ENCODE measurements at places on chromosomes 12 and 14.

DNA sequence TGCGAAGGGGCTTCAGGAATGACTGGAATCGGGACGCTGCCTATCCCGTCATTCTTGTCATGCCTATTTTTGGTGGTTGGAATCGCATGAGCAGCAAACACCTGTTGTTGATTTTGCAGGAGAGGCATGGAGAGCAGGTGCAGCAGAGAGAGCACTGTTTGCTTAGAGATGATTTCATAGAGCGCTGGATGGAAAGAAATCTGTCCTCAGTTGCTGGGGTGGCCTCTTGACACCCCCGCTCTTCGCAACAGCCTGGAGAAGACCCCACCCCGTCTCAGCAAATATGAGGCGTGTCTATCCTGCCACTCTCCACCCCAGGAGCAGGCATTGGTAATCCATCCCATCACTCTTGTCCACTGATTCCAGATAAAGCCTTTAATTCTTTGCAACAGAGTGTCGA lies 19.3 kb upstream of the NCOR2 start:
- DNase-seq = no peak

- peak; percentile 84 for DNase-seq
These were observed at the start of gene NIN for GRCh38 chr14:50830932-50831725. TSS of gene NIN (minus strand) at chr14:50831162. CDS start at chr14:50822056, 9,106 bp downstream.

DNA sequence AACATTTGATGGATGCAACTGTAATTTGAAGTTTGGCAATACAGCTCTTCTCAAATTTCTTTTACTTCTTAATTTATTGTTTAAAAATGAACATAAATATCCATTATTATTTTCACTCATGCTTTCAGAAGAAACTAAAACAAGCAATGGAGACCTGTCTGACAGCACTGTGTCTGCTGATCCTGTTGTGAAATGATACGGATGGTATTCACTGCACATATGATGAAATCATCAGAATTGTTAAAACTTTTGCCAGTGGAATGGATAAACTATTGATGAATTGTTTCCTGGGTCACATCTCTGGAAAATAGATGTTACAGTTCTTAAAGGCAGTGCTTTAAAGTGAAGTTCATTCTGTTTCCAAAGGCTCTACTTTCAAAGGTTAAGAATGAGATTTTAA lies 59.2 kb downstream of the WASHC4 start:
- no peak for DNase-seq

DNA sequence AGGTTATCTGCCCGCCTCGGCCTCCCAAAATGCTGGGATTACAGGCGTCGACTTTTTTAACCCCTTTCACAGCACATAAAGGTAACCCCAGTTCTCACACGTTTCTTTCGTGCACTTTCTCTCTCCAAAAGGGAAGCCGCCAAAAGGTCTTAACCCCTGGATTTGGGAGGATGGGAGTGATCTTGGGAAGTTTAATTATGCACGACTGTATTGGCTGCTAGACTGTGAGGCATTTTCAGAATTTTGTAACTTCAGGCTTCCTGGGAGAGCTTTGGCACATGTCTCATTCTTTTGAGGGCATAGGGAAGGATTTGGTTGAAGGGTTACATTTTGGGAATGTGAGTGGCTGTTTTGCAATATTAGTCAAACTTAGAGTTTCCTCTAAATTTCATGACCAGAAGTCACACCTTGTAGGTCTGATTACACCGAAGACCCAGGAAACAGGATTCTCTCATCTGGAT lies 1.4 kb upstream of the SMARCC2 start:
- DNase-seq = peak; percentile 14

DNA sequence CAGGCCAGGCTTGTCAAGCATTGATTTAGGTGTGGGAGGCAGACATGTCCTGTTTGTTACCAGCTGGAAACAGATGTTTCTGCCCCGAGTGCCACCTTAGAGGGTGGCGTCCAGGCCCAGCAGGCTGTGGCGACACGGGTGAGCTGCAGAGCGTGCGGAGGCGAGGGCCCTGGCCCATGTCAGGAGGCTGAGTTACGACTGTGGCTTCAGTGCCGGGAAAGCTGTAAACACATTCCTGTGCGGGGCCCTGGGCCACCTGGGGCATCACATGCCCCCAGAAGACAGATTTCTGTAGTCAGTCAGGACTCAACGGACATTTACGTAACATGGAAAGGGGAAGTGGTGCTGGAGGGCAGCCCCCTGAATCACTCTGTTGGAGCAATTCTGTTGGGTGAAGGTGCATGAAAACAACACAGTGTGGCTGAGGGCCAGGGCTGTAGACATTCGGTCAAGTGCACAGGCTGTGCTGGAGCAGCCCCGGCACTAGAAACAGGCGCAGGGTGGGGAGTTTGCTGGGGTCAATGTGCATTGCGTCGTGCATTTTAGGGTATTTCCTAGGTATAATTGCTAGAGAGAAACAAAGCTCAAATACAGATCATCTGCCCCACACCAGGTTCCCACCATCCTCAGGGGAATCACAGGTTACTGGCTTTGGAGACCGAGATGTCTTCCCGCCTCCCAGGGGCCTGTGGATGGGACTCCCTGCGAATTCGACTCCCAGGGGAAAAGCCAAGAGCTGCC lies 291.8 kb downstream of the TMEM121 start:
- no peak for DNase-seq

- no peak for DNase-seq
These were observed 8.7 kb upstream of the FGD4 start for GRCh38 chr12:32390572-32391219.

DNA sequence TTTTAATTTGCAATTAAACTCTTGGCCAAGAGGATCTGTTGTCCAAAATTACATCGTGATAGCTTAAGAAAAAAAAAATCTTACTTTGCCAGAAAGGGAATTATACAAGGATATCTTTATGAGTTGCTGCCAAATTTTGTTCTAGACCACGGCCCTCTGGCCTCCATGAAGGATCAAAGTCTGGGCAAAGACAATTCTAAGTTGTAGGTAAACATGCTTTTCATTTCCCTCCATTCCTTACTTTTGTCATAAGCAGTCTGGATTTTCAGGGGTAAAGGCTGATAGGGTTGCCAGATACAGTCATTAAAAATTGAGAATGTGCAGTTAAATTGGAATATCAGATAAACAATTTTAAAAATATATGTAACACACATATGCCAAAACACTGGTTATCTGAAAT lies 135.1 kb downstream of the MON2 start:
- no peak for DNase-seq

- DNase-seq = no peak
These were observed 236.3 kb downstream of the GALC start for GRCh38 chr14:87756661-87757060.

GRCh38 chr14:64465831-64466554 lies 694 bp downstream of the AKAP5 start:
- DNase-seq = peak; percentile 66

GRCh38 chr14:63564318-63564717 lies 21.1 kb upstream of the PPP2R5E start:
- DNase-seq = peak; percentile 13

GRCh38 chr14:55731881-55732498 lies 152.0 kb downstream of the KTN1 start:
- DNase-seq = peak; percentile 34

- DNase-seq = no peak
These were observed 11.5 kb downstream of the RBM23 start for GRCh38 chr14:22907429-22907828.

DNA sequence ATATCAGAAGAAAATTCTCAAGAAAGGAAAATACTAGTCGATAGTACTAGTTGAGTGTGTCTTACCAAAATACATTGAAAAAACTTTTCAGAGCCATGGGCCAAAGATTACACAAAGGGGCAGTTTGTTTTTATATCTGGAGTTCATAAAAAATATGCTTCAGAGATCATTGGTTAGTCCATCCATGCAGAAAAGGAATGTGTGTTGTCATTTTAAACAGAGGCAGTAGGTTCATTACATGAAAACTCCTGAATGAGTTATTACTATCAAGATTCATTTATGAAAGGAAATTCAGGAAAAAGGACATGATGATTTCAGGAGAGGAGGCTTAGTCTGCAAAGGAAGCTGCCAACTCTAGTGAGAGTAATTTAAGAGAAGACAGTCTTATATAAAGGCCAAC lies 354.8 kb downstream of the AEBP2 start:
- no peak for DNase-seq

DNA sequence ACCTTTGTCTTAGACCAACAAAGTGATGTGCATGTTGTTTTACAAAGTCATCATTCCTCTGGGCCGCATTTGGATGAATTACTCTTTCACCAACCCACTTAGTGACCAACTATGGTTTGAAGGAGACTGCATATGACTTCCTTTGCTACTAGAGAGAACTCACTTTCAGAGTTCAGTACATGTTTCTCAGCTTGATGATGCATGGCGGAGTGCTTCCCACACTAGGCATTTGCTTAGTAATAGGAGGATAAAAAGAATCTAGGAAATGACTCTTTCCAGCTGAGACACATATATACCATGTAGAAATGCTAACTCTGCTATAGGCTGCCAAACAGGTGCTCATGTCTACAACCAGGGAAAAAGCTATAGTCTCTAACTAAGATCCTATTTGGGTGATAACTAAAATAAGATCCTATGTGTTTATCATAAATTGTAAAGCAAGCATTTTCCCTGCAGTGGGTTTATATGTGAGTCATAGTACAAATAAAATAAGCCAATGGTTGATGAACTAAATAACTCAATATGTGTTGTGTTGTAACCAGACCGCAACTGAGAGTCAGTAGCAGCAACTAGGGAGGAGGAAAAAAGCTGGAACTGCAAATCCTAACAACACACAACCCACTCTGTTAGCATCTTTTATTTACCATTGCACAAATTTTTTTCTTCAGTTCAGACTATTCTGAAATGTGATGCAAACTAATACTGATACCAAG lies 87.2 kb downstream of the TSPAN8 start:
- DNase-seq = no peak
